MCF 10A (cell line): ENCODE measurements at places on chromosomes 13 and 19.
A peak's percentile ranks its signal among the peaks of the same experiment; 100 is the strongest.

DNA sequence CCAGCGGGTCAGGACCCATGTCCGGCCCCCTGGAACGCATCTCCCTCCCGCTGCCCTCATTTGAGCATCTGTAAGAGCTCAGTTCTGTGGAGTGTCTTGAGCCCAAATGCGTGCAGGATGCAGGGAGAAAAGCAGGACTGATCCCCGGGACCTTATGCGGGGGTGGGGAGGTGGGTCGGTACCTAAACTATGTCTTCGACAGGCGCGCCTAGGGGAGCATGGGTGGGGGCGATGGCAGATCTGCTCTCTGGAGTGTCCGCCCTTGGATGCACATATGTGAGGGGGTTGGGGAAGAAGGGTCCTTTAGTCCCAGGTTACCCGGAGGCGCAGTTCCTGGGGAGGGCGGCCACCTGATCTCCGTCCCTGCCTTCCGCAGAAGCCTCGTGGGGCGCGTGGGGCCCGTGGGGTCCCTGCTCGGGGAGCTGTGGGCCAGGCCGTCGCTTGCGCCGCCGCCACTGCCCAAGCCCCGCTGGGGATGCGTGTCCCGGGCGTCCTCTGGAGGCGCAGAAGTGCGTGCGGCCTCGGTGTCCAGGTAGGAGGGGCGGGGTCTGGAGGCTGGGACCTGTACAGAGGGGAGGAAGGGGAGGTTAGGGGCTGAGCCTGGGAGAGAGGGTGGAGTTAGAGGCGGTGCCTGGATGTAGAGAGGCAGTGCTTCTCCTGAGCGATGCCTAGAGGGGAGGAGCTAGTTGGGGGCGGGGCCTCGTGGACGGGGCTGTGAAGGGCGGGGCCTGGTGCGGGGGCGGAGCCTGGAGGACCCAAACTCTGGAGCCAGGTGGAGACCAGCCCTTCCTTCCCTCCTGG lies 2.9 kb downstream of the CILP2 start:
- H3K36me3 ChIP-seq: peaks cover 7% of the 10 kb centered on the region
- H3K4me3 ChIP-seq: no peak overlapping the region
- H3K27ac ChIP-seq: no peak overlapping the region
- no peaks in the 10 kb centered on the region for H3K4me1 ChIP-seq
- peak; percentile 46 for DNase-seq

- no peaks in the 10 kb centered on the region for H3K27me3 ChIP-seq
- peak; percentile 67 for DNase-seq
- peaks cover 85% of the 10 kb centered on the region for H3K36me3 ChIP-seq
- peaks cover 31% of the 10 kb centered on the region for H3K4me1 ChIP-seq
These were observed 13.1 kb downstream of the IRS2 start for GRCh38 chr13:109773276-109773675.

DNA sequence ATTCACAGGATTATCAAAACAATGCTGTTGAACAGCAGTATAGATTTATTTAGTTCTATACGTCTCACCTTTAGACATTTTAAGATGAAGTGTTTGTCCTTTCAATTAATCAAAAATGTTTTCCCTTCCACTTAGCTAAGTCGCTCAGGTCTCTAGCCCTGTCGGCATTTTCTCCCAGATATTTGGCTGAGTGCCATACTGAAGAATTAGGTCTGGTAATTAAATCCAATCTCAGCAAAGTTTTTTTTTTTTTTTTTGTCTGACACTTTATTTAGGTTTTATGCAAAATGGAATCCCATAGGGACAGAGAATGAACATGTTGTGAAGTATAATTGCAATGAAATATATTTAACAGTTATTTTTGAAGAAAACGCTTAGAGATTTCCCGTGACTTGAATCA lies 44.1 kb downstream of the RFC3 start:
- no peak overlapping the region for H3K27ac ChIP-seq
- no peaks in the 10 kb centered on the region for H3K36me3 ChIP-seq
- no peak overlapping the region for H3K4me3 ChIP-seq
- no peaks in the 10 kb centered on the region for H3K4me1 ChIP-seq
- no peak for DNase-seq
- H3K27me3 ChIP-seq: no peaks in the 10 kb centered on the region

DNA sequence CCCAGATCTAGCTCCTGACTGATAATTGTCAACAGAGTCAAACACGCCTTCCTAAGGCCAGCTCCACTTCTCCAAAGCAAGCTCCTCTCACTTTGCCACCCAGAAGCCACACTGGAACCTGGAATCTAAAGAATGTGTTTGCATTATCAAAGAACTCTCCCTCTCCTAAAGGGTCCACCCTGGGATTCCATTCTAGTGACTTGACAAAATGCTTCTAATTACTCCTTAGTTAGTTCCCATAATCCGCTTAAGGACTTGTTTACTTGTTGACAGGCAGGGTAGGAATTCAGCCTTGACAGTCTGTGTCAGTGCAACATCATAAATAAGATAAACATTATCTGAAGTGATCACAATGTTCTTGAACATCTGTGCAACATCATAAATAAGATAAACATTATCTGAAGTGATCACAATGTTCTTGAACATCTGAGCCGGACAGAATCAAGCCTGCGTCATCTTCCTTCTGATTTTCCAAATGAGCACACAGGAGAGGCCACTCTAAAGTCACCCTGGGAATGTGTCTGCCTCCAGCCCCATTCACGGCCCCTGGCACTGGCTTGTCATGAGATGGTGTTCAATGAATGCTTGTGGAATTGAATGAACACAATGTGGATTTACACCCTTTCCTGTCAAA lies 512.1 kb downstream of the IRS2 start:
- H3K27ac ChIP-seq: peak overlapping the region; percentile 64
- peaks cover 69% of the 10 kb centered on the region for H3K36me3 ChIP-seq
- peaks cover 25% of the 10 kb centered on the region for H3K4me1 ChIP-seq
- peak overlapping the region; percentile 64 for H3K4me3 ChIP-seq
- H3K27me3 ChIP-seq: no peaks in the 10 kb centered on the region

DNA sequence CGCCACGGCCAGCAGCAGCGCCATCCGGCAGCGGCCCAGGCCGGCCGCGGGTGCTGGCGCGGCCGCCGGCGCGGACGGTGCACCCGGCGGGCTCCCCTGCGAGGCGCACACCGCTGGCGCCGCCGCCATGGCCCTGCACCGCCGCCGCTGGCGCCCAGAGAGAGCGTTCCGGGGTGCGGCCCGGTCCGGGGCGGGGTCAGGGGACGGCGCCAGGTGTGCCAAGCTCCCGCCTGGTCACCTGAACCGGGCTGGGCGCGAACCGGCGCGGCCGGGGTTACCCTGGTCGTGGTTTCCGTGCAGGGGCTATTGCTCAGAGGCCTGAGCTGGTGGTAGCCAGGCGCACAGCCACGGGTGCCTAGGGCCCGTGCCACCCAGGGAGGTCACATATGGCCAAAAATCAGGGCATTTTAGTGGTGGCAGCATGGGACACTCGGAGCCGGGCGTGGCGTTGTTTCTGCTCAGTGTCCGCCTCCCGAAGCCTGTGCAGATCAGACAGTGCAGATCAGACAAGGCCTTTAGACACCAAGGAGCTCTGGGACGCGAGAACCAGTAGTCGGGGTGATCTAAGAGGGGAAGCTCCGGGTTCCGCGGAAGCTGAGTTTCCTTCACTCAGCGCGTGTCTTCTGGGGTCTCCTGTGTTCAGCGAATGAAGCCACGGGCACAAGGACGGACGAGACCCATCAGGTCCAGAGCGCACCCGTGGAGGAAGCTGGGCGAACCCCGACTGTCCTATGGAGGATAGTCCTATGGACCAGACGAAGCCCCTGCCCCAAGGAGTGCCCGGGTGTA lies at the start of gene TMEM238:
TSS of gene TMEM238 (minus strand) at position 162 of the 789 bp plus-strand sequence. CDS start at position 129, 33 bp downstream.
- H3K4me1 ChIP-seq: peaks cover 34% of the 10 kb centered on the region
- H3K27ac ChIP-seq: peak within 1 kb of the TSS; percentile 93
- DNase-seq: peak; percentile 48

- H3K36me3 ChIP-seq: no peaks in the 10 kb centered on the region
- no peaks in the 10 kb centered on the region for H3K27me3 ChIP-seq
- peaks cover 7% of the 10 kb centered on the region for H3K4me1 ChIP-seq
These were observed 1.5 kb downstream of the CLEC11A start for GRCh38 chr19:50724522-50725217.
